DMS79 (cell line): ENCODE measurements at places on chromosomes 3 and 15.

- DNase-seq: no peak
These were observed 25.8 kb upstream of the CSTA start for GRCh38 chr3:122299215-122299614.

- DNase-seq: no peak
These were observed 196.4 kb downstream of the RORA start for GRCh38 chr15:61032600-61033286.

- peak; percentile 81 for DNase-seq
These were observed 81.8 kb upstream of the MRPS22 start for GRCh38 chr3:139261754-139262586.

DNA sequence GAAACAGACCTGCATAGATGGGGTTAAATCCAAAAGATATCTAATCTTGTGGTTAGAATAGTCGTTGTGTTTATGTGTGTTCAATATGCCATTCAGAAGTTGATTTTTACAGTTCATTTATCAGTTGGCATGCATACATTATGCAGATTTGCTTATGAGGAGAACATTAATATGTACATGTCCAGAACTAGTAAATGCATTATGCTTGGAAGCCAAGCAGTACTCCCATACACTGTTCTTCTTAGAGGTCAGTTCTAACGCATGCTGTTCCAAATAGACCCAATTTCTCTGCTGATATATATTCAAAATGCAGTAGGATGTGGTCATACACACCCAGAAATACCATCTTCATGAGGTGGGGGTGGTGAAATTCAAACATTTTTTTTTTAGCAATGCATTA lies 956 bp downstream of the FGF12 start:
- no peak for DNase-seq

- DNase-seq: no peak
These were observed 79.4 kb downstream of the SMAD3 start for GRCh38 chr15:67144609-67145311.

DNA sequence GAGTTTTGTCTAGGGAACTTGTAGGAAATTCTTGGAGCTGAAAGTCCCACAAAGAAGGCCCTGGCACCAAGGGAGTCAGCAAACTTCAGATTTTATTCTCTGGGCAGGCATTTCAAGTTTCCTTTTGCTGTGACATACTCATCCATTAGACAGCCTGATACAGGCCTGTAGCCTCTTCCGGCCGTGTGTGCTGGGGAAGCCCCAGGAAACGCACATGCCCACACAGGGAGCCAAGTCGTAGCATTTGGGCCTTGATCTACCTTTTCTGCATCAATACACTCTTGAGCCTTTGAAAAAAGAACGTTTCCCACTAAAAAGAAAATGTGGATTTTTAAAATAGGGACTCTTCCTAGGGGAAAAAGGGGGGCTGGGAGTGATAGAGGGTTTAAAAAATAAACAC lies 15.0 kb downstream of the TIGIT start:
- no peak for DNase-seq

DNA sequence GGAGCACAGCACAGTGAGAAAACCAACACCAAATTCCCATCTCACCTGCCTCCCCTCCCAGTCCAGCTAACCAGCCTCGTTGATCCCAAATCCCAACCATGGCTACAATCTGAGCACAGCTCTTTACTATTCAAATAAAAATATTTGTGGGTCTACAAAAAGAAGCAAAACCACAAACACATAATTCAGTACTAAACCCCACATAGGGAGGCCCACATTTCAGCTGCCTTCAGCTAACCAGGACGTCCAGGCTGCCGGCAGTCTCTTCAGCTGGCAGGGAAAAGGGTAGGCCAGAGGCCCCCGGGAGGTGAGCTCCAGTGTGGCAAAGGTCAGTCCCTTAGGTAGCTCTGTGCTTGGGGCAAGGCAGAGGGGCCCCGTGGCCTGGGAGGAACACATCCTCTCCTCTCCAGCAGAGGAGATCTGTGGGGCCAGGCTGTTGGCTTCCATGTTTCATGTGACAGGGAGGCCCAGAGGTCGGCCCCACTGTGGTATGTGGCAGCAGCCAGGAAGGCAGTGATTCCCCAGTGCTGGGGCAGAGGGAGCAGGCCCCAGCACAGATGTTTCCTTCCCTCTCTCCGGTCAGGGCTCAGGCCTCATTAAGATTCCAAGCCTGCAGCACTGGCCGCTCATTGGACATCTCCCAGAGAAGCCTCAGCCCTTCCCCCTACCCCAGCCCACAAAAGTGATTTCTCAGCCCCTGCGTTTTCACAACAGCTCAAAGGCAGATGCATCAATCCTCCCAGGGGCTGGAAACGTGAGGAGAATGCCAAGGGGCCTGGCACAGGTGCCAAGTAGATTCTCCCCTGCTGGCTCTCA lies 381.4 kb downstream of the NTRK3 start:
- DNase-seq: no peak

GRCh38 chr3:105359098-105359762 lies 7.5 kb upstream of the ALCAM start:
- DNase-seq: no peak

DNA sequence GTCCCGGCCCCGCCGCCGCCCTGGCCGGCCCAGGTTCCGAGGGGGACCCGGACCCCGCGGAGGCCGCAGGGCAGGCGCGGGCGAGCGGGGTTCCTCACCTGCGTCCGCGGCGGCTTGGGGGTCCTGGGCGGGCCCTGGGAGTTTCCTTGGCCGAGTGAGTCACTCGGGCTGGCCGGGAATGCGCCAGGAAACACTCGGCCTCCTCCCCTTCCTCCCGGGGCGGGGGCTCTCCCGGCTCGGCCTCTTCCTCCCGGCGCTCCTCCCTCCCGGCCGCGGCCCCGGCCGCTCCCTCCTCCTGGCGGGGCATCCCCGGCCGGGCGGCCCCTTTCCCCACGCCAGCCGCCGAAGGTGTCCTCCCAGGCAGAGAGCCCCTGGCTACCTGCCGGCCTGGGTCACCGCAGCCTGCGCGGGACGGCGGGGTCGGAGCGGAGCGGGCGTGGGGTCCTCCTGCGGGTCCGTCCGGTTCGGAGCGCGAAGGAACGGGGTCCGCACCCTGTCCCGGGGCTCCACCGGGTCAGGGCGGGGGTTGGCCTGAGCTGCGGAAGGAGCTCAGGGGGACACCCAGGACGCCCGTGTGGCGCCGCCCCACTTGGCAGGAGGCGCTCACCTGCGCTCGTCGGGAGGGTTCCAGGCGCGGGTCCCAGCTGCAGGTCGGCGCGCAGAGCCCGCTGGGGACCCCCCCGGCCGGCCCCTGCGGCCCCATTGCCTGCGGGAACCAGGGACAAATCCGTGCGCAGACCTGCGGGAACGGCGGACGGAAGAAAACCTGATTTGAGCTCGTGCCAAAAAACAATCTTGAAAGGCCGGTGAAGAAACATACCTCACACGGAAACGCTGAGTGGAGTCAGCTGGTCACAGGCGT lies at the start of gene CYFIP1:
TSS of gene CYFIP1 (minus strand) at position 180 of the 862 bp plus-strand sequence. CDS start 33,083 bp downstream, outside the sequence.
- DNase-seq: peak; percentile 13

- no peak for DNase-seq
These were observed 107.1 kb upstream of the TSC22D2 start for GRCh38 chr3:150300852-150301517.

GRCh38 chr15:41678742-41679141 lies 18.5 kb downstream of the MGA start:
- no peak for DNase-seq

DNA sequence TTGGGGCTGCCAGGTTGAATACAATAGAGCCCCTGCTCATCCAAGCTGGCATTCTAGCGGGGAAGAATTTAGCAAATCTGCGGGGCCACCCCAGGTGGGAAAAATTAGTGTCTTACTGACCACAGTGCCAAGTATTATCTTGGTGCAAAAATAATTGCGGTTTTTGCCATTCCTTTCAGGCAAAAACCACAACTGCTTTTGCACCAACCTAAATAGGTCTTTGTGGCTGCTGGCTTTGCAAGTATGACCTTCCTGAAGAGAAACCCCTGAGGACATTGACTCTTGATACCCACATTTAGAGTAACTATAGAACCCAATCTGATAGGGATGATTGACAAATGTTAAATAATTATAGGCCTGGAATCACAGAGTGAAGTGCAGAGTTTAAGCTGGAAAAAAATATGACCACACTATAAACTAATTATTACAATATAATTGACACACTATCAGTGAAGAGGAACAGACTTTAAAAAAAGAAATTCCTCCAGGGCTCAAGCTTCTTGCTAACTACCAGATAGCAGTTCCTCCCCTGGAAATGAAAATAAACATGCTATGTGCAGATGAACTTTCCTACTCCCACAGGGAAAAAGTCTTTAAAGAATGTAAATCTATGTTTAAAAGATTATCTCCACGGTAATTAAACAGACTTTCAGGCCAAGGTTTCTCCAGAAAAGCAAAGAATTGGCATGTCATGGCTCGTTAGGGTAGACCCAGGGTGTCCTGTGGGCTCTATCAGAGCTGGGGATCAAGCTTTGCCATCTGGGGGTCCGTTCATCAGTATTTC lies 34.4 kb downstream of the CA12 start:
- no peak for DNase-seq

GRCh38 chr3:41933154-41933676 lies 28.7 kb downstream of the ULK4 start:
- no peak for DNase-seq

DNA sequence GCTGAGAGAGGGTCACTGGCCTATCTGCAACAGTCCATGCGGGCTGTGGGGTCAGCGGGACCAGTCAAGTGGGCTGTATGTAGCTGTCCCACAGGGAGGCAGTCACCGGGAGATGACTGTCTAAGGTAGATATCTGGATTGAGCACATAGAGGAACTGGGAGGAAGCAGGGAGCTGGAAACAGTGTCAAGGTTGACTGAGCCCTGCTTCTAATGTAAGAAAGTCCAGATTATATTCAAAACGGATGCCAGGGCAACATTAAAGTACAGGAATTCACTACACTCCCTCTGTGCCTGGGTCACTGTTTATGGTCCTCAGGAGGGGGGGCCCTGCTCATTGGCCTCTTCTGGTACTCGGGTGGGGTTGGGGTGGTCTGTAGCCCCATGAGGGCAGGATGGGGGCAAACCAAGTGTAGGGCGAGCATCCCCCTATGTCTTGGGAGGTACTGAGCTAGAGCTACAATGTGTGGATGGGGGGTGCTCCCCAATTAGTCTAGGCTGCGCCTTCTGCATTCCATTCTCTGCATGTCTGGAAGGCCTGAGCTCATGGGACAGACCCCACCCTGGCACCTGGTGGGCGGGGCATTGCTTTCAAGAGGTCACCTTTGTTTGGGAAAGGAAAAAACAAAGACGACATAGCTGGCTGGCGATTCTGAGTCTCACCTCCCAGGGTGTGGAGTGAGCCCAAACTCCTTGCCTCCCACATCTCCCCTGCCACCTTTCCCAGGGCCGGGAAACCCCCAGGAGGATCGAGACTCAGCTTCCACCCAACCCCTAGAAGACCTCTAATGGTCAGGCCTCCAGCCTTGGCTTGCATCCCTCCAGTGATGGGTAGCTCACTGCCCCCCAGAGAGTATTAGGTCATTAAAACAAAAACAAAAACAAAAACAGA lies 45.1 kb upstream of the C15orf39 start:
- DNase-seq: no peak

- no peak for DNase-seq
These were observed 18.9 kb upstream of the TGM5 start for GRCh38 chr15:43285609-43286037.

DNA sequence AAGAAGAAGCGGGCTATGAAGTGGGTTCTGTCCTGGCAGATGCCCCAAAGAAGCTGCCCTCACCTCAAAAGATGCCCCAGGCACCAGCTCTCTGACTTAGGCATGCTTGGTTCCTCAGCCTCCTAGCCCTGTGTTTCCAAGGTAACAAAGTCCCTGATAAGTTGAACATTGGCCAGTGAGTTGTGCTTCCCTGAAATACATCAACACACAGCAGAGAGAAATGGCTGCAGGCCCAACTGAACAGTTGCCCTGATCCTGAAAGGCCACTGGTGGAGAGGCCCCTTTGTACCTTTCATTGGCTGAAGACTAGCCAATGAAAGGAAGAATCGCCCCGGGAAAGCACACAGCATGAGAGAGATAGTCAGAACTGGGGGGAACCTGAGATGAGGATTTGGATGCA lies 169.9 kb upstream of the CTNNB1 start:
- no peak for DNase-seq
